ENCODE measurements at places on chromosomes 1 and 21.

DNA sequence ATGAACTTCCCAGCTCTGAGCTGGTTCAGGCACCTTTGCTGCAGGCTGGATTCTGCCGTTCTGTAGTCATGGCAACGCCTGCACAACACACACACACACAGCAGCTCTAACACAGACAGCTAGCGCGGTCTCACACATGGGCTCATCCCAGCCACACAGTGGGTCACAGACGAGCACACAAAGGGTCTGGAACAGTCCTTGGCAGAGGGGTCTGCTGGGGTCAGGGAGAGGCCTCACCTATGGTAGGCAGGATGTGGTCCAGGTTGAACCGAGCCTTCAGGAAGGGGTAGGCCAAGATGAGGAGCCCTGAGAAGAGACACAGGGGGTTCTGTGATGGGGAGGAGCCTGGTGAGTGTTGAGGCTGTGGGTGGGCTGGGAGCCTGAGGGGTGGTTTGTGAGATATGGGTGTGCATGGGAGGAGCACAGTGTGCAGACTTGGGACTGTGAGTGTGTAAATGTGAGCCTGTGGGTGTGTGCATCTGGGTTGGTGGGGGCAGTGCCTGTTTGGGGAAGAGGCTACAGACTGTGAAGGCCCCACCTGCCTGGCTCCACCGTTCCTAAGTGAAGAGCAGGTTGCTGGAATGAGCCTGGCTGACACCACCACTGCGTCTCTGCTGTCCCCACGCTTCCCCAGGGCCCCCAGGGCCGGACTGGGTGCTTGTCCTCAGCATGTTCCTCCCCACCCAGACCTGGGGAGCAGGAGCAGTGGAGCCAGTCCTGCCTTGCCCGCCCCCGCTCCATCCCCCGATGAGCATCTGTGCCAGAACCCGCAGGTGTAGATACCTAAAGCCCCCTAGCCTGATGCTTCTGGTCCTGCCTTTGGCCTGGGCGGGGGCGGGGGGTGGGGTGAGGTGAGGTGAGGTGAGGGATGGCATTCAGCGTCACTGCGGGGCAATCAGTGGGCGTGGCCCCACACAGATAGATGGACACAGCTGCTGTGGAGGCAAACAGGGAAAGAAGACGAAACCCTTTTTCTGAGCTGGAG, 1.5 kb downstream of the KNCN start:
- DNase-seq = no peak

DNA sequence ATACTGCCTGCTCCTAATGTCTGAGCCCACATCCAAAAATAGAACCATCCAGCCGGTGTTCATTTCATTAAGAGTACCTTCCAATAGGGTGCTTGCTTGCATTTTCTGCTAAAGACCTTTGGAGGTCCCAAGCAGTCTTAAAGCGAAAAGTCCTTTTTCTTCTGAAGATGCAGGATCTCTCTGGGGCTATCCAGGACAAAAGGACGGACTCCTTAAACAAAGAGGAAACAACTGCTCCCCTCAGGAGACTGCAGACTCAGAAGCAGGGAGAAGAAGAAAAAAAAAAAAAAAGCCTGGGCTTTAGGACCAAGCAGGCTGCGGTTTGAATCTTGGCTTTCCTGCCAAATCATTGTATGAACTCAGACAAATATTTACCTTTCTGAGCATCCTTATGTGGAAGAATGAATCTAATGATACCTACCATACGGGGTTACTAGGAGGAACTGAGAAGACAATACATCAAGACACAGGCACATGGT, 204.0 kb downstream of the PLPP3 start:
- no peak for DNase-seq

DNA sequence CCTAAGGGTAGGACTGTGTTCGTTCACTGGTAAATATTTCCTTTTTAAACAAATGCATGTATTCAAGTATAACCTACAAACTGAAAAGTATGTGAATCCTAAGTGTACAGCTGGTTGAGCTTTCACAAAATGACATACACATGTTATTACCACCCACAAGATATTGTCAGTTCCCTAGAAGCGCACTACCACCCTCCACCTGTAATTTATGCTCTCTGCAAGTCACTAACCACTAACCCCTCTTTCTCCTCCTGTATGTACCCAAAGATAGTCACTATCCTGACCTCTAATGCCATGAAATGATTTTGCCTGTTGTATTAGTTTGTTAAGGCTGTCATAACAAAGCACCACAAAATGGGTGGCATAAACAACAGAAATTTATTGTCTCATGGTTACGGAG, 82.8 kb upstream of the CHODL start:
- no peak for DNase-seq

DNA sequence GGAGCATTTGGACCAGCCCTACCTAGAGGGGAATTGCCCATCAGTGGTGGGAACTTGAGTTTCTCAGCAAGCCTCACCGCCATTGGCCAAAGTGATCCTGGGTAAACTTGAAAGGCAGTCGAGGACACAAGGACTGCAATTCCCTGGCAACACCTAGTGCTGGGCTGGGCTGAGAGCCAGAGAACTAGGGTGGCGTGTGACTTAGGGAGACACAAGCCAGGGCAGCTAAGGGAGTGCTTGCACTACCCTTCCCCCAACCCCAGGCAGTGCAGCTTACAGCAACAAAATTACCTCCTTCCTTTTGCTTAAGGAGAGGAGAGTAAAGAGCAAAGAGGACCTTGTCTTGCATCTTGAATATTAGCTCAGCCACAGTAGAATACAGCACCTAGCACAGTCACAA, 176.9 kb upstream of the PRMT6 start:
- peak; percentile 18 for DNase-seq

DNA sequence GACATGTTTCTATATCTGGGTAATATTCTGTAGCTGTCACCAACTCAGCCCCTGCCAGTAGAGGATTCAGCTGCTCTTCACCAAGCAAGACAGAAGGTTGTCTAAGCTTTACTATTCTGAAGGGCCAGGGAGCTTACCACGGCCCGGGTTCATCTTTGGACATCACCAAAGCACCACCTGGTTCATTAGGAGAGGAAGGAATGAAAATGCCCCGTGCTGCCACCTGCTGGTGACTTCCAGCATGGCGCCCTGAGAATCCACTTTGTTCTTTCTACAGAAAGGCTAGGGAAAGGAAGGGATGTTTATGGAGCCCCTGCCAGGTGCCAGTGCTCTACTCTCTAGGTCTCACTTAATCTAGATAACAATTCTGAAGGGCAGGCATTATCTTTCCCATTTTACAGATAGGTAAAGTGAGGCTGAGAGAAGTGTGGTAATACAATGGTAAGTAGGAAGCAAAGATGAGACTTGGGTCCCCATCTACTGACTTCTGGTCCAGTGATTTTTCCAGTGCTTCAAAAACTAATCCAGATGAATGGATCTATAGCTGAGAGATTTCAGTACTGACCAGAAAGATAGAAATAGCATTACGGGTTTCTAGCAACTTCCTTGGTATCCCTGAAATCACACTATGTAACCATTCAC, 79.5 kb downstream of the BEND5 start:
- DNase-seq = peak; percentile 62

DNA sequence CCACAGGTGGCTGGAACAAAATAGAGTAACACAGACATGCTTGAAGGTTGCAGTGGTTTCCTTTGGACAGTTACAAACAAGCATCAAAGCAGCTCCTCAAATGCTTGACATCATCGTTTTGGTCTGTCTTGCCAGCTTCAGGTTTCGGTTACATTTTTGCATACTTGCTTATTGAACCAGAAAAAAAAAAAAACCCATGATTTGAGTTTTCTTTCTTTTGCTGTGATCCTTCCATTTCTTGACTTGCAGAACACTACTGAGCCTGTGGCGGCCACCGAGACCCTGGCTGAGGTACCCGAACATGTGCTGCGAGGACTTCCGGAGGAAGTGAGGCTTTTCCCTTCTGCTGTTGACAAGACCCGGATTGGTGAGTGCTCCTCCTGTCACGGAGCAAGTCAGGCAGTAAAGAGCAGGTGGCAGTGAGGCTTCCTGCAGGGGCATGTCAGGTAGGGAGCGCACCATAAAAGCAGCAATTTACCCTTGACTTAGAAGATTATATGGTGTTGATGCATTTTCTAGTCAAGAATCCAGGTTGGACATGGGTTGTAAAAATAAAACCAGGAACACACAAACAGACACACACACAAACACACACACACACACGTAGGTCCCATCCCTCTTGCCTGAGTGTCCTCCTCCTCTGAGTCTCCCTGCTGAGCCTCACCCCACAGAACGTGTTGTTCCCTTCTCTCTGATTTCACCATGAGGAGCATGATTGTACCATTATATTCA, 30.9 kb downstream of the PRDM2 start:
- DNase-seq = no peak

- no peak for DNase-seq
These were observed 6.9 kb downstream of the PLPP3 start for GRCh38 chr1:56572334-56573050.

DNA sequence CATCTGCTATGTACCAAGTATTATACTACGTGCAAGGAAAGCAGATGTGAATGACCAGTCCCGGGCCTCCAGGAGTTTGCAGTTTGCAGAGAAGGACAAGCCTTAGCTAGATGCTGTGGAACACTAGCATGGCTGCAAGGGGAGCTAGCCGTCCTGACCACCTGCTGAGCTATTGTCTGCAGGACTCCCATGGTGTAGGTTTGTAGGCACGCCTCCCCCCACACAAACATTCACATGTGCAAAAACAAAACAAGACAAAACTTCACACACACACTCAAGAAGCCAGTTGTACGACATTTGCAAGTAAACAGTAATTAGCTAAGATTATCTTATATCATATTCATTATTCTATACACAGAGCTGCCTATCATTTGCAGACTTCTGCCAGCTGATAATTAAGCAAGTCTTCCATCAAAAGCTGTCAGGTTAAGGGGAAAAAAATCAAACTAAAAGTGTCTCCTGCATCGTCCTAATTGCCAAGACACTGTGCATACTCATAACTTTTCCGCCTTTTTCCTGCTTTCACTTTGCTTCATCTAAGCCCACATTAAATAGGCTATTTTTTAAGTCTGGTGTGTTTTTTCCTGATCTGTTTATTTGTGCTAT, 10.7 kb upstream of the HNRNPU start:
- DNase-seq = no peak

DNA sequence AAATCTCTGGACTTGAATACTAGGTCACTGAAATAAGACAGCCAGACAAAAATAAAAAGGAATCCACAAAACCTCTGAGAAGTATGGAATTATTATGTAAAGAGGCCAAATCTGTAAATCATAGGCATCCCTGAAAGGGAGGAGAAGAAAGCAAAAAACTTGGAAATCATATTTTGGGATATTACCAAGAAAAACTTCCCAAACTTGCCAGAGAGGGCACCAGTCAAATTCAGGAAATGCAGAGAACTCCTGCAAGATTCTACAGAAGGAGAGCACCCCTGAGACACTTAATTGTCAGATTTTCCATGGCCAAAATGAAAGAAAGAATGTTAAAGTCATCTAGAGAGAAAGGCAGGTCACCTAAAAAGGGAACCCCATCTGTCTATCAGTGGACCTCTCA, 862.3 kb upstream of the PRMT6 start:
- DNase-seq = no peak

GRCh38 chr1:162551969-162552683, 9.4 kb upstream of the UAP1 start:
- DNase-seq = no peak

DNA sequence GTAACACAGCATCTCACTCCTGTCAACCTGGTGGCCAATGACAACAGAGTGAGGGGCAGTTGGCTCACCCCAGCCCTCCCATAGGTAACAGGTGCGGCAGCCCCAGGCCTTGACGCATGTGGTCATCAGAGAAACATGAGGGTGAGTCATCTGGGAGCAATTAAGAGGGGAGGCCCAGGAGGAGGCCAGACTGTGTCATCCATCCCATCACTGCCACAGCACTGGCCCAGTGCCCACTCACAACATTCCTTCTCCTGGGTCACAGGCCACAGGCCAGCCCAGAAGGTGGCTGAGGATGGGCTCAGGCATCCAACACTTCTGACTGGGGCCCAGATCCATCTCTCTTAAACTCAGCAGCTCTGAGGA, 17.1 kb downstream of the TEX35 start:
- DNase-seq = no peak

DNA sequence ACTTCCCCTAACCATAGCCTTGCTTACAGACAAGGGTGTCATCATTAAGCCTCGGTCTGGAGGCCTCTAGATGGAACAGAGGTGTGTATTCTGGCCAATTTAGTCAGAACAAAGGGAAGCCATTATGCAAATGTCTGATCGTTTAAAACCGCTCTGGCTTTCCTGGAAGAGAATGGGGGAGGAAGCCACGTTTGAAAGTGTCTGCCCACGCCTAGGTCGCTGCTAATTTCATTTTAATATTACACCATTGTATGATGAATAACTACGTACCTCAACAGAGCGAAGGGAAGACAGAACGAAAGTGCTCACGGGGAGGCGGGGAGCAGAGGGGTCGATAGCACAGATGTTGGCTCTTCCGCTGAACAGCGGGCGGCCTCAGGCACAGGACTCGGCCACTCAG, 41.1 kb upstream of the CSF3R start:
- no peak for DNase-seq

DNA sequence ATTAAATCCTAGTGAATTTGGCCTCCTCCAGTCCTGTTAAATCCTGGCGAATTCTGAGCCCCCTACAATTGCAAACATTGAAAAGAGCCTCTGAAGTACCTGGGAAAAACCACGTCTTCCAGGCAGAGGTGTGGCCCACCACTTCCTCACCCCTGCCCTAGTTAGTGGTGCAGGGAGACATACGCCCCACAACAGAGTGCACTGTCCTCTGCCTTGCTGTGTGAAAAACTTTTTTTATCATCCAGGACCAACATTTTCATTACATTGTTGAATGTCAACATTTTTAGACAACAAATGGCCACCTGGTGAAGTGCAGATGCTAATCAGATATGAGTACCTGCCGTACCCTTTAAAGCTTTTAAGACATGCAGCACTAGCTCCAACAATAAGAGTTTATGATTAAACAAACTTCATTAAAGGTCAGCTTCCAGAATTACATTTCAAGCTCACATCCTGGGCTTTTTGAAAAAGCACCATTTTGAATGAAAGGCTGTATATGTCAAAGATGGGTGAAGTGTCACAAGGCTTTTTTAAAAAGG, 13.6 kb upstream of the TMPRSS2 start:
- no peak for DNase-seq

GRCh38 chr1:94012708-94013366, 103.6 kb upstream of the GCLM start:
- DNase-seq = no peak

DNA sequence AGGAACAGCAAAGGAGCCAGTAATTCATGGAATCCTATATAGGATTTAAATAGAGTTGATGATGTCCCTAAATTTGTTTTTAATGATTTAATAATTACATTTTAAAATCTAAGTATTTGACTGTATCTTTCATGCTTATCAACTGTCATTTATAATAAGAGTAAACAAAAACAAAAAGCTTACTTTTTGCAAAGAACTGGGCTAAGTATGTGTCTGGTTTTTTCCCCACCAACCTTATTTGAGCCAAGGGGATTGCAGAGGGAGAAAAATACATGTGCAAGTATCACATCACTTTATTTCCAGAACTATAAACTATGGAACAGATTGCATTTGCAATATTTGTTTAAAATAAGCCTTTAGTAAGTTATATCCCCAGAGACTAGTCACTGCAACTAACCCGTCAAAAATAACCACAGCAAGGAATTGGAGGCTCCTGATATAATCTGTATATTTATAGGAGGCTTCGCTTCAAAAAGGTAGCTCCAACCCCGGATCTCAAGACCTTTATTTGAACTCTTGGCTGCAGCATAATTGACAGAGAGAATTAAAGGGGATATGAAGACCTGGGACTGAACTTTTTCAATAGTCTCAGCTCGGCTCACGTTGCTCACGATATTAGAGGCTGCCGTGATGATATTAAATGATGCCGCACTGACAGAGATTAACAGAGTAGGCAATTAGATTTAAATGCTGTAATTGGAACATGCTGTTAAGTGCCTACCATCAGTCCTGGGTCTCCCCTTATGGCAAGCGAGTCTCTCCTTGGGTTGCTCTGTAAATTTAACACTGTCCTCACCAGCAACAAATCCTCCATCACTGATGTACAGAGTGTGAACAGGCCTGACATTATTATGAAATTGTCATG, 329.1 kb upstream of the NFIA start:
- no peak for DNase-seq
